ENCODE measurements at places on chromosomes 7 and 10.

DNA sequence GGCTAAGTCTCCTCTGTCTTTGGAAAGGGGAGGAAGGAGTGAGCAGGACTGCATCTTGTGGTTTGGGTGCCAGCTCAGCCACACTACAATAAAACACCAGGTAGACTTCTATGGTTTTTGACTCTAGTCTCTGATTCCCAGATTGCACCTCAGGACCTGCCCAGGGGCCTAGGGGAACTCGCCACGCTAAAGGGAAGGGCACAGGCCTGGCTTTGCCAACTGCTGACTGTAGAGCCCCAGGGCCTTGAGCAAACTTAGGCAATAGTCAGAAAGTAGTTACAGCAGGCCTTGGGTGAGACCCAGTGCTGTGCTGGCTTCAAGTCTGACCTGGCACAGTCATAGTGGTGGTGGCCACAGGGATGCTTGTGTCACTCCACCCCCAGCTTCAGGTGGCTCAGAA is 24.2 kb upstream of the PRR15 start:
- DNase-seq = no peak

DNA sequence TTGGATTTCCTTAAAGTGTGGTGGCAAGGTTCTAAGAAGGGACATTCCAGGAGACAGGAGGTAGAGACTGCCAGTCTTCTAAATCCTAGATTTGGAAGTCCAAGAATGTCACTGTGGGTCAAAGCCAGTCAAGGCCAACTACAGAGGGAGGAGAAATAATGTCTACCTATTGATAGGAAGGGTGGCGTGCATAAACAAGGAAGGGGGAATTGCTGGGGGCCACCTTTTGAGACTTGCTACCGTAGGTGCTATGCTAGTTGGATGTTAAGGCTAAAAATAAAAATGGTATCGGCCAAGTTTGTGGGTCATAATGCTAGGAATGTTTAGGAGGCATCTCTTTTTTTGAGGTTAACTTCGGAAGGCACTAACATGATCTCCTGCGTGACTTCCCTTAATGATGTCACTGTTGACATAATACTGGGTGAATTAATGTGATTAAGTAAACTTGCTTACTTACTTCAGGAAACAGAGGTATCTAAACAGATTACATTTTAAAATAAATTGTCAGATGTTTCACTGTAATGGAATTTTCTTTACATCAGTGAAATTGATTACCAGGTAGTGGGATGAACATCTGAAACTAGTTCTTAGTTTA is 4.8 kb downstream of the BTRC start:
- no peak for DNase-seq

DNA sequence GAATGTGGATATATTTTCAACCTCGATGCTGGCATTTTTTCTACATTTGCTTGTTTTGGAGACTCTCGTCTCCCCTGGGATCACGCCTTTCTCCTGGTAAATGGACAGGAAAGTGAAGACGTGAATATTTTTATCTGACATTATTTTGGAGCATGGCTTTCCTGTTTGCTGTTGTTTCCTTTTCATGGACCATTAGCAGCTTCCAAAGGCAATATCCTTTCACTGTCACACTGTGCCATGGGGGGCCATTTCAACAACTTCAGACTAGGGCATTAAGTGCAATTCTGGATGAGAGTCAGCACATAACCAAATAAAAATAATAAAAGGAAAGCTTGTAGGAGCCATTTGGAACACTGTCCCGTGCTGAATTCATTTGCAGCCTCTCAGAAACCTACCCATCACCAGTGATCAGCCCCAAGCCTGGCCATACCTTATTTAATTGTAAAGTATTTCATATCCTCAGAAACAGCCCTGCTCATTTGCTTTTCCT is 75.9 kb upstream of the NEUROD6 start:
- no peak for DNase-seq

GRCh38 chr7:16083931-16084330 is 337.4 kb downstream of the CRPPA start:
- no peak for DNase-seq

DNA sequence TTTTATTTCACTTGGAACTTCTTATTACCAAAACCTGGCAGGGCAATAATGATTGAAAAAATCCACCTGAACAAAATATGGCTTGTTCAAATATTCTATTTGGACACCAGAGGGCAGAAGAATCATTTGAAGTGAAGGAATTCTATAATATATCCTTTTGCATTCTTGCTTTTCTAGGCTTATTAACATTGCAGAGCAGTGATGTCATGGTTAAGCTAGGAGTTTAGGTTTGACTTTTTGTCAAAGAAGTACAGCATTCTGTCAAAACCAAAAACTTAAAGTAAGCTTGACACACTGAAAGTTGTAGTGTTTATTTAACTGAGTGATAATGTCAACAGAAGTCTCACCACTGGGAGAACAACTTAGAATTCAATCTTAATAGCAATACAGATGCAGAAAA is 156.0 kb downstream of the SEMA3D start:
- peak; percentile 79 for DNase-seq

- peak; percentile 21 for DNase-seq
Measured at GRCh38 chr7:78620920-78621319, 822.3 kb downstream of the PHTF2 start.

DNA sequence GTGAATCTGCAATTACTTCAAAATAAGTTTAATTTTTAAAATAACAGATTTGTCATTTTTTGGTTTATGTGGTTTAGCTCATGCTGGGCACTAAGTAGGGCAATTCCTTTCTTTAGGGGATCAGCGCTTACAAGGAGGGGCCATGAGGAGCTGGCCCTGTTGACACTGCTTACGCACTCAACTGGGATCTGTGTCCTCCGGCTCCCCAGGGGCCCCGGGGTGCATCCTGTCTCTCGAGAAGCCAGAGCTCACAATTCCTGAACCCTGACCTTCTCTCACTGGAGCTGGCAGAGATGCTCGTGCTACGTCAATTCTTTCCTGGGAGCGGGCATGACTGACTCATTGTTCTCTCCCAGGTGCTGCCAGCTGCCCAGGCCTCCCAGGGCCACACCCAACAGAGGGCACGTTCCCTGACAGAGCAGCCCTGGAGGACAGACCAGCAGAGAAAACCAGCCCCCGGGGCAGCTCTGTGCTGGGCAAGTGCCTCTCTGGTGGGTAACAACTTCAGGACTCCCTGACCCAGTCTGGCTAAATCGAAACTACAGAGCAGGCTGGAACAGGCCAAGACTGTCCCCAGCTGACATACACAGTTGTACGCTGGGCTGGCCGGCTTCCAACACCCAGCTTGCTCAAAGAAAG is 36.8 kb downstream of the CTBP2 start:
- no peak for DNase-seq

GRCh38 chr7:12610899-12611298 is 40.4 kb downstream of the SCIN start:
- no peak for DNase-seq

DNA sequence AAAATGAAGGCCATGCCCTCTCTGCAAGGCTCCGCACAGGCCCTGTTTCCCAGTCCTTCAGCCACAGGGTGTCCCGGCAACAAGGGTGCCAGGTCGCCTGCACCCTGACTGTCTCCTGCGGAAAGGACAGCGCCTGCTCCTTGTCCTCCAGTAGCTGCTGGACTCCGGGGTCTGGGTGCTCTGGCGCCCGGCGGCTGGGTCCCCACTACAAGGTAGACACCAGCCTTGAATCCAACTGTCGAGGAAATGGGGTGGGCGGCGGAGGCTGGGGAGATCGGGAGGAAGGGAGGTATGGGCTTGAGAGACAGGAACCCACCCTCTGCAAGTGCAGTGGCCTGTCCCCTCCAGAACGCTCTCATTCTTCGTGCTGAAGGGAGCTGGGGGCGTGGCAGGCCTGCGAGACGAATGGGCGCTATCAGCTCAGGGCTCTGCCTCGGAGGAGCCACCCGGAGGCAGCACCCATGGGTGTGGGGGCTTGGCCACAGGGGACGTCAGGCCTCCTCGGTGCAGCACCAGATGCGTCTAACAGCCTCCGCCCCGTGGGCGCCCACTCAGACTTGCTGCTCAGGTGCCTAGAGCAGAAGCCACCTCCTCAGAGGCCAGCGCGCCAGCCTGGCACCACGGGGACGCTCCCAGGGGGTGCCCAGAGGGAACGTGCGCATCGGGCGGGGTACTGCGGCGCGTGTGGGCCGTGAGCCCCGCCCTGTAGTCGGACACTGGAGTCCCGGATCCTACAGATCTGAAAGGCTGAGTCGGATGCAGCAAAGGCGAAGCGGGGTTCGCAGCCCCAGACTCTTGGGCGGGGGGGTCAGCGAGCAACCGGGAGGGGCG is 15.6 kb downstream of the ADAM8 start:
- peak; percentile 75 for DNase-seq

DNA sequence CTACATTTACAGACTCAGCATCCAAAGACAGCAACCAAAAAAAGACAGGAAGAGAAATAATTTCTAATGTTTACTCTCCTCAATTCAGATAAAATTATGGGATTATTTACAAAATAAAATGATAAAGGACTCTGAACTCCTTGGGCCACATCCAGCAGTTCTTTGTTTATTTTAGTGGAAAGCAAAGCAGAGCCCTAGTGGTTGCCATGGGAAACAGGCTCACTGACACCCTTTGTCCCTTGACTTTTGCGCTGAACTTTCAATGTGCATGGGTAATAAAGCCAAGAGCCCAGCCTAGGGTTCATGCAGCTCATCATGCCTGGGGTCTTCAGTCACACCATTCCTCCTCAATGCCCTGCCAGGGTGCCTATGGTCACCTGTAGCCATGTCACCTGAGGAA is 442.6 kb upstream of the IGFBP3 start:
- peak; percentile 13 for DNase-seq

GRCh38 chr10:15703151-15703880 is 16.4 kb downstream of the ITGA8 start:
- DNase-seq = no peak

GRCh38 chr10:25600651-25601050 is 333.4 kb upstream of the MYO3A start:
- DNase-seq = peak; percentile 54

DNA sequence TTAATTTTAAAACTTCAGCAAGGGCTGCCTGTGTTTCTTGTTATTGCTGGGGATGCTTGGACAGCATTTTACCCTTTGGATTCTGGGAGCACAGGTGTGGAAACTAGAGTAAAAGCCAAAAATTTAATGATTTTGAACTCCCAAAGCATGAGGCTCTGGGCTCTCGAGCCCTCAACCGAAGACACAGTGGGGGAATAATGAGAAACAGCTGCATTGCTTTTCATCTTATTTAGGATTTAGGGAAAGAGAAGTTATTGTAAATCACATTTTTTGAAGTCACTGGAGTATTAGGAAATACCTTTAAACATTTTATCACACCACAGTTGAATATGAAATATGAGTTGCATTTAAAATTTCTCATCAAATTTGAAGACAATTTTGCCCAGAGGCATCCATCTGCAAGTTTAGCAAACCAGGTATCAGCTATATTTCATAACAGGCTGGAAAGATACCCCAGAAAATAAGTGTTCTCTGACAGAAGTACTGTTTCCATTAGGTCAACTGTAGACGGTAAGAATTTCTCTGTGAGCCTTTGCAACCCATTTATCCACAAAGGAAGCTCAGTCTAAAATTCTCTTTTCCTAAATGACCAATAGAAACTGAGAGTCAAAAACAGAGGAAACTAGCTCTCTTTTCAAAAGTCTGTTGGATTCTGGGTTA is 290.6 kb upstream of the PHYHIPL start:
- DNase-seq = peak; percentile 12

GRCh38 chr7:131674131-131674530 is 117.7 kb upstream of the PODXL start:
- DNase-seq = no peak

- DNase-seq = no peak
Measured at GRCh38 chr7:22675917-22676343, 51.1 kb upstream of the IL6 start.

GRCh38 chr7:90869335-90869734 is 273.2 kb downstream of the CDK14 start:
- no peak for DNase-seq

DNA sequence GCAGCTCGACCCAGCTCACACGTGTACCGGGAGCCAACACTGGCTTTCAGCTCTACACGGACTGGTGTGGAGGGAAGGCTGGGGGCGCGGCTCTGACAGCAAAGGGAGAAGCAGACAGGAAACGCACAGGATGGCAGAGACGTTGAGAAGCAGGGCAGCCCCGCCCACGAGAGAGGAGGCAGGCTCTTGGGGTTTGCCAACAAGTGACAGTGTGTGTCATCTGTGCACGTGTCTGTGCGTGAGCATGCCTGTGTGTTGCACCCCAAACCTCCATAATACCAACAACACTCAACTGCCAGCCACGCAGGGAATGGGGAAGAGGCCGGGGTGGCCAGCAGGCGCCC is 64.4 kb upstream of the PDGFA start:
- no peak for DNase-seq

DNA sequence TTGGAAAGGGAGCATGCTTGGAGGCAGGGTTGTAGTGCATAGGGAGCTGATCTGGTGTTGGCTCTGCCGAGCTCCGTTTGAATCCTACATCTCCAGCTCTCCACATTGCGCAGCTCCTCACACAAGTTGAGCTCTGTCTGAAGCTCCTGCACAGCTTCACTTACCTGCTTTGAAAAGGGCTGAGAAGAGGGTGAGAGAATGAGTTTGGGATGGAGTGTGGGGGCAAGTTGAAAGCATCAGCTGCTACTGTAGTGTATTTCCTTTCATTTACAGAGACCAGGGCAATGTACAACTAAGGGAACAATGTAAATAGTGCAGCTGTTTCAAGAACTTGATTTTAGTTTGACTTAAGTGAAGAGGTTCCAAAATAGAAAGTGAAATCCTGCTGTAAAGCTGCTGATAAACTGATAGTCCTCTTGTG is 88.5 kb downstream of the VTI1A start:
- DNase-seq = peak; percentile 21

DNA sequence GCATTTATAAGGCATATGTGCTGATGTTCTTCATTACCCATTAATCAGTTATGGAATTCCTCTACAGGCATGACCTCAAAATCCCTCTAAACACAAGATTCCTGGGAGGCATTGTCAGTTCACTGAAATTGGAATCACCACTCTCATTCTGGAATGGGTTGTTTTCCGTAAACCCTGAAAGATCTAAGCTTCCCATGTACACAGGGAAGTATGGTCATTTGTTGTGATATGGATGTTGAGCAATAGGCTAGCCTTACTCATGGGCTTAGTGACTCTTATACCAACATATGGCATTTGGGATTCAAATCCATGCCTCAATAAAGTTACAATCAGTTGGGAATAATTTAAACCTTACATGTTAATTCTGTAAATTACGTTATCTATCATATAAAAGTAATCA is 258.0 kb downstream of the XPNPEP1 start:
- no peak for DNase-seq

GRCh38 chr10:71835671-71836595 is 15.1 kb downstream of the PSAP start:
- DNase-seq = peak; percentile 84

DNA sequence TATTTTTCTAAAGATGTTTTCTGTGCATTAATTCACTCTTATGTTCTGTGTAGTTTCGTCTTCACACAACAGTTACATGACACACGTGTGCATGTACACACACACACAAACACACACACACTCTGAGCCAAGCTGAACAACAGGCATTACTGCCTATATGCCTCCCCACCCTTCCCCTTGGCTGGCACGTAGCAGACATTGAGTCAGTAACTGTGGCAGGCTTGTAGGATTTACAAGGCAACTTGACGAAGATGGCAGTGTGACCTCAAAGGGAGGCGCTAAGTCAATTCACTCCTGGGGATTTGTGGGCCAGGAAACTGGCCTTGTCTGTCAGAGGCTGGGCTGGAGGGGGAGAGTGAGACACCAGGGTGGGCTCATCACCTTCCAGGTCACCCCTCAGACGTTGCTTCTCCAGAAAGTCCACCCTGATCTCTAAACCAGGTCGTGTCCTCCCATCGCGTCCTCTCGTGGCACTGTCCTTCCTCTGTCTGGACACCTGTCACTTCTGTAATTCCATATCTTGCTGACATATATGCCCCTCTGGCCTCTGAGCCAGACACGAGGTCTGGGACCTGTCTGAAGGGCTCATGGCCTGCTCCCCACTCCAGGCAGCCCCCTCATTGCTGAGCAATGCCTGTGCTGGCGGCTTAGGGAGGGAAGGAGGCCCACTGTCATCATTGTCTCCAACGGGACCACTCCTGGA is 41.1 kb upstream of the INPP5A start:
- DNase-seq = no peak

Data from eye (tissue), 1 donor.